ENCODE measurements at places on chromosomes 4 and X.

DNA sequence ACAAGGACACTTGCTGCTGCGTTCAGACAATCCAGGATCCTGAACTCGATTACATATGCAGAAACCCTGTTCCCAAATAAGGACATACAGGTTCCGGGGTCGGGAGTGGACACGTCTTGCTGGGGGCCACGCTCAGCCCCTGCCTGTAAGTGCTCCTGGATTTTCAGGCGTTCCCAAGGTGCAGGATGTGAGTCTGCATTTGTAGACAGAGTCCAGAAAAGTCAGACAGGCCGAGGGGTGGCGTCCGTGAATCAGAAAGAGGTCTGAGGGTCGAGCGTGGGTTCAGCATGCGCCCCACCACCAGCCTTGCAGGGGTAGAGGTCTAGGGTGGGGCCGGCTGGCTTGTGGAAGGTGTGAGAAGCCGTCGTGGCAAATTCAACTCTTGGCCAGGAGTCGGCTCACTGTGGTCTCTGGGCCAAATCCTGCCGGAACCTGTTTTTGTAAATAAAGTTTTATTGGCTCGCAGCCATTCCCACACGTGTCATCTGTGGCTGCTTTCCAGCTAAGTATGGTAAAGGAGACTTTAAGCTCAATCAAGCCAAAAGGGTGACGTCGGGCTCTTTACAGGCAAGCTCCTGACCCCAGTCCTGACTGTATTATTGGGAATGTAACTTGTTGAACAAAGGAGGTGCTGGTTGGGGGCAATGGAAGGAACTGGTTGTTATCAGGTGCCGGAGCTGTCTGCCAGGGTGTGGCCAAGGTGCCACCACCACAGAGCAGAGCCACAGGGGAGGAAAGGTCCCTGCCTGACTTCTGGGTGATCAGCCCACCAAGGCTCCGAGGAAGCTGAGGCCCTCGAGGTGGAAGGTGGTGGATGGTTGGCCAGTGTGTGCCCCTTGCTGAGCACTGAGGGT is 7.4 kb downstream of the DOK7 start:
- no peak for DNase-seq

DNA sequence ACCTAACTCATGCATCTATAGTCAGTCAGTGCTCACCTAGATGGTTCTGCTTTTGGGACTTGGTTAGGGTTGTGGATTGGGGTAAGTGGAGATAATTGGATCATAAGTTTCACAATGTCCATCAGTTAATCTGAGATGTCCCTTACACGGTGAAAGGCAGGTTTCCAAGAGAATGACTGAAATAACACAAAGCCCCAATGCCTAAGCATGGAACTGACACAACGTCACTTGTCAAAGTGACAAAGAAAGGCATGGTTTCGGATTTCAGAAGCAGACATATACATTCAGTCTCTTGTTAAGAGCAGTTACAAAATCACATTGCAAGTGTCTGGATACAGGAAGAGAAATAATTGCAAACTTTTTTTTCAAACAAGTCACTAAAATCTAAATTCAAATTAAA is 1456.9 kb downstream of the TECRL start:
- DNase-seq = no peak

DNA sequence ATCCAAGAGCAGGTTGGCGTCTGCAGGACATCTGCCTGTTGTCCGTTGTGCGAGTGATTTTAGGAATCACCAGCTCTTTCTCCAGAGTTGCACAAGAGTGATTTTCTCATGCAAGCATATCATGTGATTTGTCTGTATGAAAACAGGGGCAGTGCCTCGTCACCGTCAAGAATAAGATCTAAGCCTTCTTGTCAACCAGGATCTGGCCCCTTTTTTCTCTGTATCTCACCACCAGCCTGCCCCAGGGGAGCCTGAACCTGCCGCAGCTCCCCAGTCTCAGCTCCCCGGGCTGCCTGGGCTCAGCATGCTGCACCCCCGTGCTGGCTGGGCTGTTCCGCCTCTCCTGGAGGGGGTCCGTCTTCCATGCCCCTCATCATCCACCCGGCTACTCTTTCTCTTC is 90.5 kb downstream of the STOX2 start:
- no peak for DNase-seq

DNA sequence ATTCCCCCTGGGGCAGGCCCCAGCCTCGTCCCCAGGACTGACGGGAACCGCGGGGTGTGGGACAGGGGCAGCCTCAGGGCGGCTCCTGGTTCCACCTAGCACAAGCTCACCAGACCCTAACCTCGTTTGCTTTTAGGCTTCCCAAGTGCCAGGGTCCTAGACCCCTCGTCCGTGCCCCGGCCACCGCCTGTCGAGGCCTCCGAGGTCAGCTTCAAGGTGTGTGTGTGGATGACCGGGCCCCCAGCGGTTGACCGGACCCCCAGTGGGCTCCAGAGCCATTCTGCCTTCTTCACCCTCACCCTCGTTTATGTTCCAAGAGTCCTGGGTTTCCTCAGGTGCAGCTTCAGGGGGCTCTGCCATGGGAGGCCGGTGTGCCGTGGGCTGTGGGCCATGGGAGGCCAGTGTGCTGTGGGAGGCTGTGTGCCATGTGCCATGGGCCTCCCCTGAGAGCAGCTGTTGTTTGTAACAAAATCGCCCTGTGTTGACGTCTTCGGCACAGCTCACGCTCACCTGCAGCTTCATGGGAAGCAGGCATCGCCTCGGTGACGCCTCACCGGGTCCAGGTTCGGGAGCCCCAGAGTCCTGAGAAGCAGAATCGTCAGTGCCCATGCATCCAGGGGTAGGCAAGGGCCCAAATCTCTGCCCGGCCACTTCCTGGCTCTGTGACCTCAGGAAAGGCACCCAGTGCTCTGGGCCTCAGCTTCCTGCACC is 43.0 kb upstream of the HMX1 start:
- no peak for DNase-seq

DNA sequence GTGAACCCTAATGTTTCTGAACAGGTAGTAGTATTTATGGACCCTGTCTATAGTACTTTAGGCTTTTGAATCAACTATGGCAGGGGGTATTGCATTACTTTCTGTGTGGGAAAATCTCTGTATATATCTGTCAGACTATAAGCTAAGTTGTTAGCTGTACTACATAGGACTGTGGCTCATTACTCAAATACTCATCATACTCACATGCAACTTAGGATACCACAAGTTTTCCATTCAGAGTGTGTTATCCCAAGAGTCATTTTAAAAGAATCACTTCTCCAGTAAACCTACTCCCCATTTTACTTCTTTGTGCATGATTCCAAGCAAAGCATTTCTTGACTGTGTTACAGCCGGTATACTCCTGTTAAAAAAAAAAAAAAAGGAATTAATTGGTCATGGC is 95.6 kb downstream of the PHOX2B start:
- DNase-seq = no peak

DNA sequence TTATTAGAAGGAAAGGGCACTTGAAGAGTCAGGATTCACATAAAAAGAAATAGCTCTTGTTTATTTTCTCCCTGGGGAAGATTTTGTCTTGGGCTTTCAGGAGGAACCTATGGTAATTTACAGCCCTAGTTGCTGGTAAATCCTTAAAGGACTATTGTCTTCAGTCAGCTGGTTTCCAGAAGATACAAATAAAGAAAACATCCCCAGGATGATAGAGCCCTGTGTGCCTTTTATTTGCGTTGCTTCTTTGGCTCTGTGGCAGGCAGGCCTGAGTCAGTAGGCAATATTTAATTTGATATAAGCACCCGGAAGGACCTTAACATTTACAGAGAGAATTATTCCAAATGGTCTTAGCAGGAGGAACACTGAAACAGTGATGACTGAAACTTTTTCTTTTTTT is 131.0 kb upstream of the SLC34A2 start:
- no peak for DNase-seq

DNA sequence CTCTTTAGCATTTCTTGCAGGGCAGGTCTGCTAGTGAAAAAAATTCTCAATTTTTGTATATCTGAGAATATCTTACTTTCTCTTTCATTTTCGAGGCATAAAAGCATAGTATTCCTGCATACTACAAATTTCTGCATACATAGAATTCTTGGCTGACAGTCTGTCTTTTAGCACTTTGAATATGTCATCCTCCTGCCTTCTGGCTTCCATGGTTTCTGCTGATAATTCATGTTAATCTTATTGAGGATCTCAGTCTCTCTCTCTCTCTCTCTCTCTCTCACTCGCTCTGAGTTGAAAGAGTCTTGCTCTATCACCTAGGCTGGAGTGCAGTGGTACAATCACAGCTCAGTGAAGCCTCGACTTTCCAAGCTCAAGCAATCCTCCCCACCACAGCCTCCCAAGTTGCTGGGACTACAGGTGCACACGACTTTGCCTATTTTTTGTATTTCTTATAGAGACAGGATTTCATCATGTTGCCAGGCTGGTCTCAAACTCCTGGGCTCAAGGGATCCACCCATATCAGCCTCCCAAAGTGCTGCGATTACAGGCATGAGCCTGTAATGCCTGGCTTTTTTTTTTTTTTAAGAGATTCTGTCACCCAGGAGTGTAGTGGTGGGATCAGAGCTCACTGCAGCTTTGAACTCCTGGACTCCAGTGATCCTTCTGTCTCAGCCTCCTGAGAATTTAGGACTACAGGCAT is 161.3 kb downstream of the FNIP2 start:
- no peak for DNase-seq

DNA sequence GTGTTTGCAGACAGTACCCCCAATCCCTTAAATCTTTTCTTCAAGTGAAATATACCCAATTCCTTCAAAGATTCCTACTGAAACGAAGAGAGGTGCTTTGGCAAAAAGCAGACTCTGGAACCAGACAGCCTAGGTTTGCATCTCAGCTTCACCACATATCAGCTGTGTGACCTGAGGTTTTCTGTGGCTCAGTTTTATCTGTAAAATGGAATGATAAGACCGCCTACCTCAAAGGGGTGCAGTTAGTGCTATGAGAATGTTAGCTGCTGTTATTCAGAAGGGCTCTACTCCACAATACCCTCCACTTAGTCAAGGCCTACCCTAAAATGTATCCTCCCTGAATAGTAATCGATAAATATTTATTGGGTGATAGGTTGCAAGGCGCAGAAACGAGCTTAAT is 664 bp downstream of the PIR start:
- DNase-seq = no peak

- DNase-seq = no peak
Observed at GRCh38 chr4:106864231-106864630, 171.9 kb downstream of the DKK2 start.
